ENCODE measurements at places on chromosomes 4 and X.

DNA sequence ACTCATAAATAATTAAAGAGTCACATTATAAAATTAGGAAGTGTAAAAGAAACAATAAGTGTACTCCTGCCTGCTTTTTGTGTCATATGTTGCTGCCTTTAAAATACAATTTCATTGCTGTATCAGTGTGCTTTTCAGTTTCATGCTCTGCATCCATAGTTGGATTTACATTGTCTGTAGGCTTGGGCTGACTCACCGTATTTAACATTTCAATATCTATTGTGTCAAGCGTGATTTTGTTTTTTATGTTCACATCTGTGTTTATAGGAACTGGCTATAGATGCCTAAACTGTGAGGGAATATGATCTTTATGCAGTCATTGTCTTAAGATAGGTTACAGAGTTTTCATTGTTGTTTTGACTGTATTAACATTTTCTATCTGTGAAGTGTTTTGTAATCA, 18.1 kb downstream of the CCSER1 start:
- DNase-seq = no peak

DNA sequence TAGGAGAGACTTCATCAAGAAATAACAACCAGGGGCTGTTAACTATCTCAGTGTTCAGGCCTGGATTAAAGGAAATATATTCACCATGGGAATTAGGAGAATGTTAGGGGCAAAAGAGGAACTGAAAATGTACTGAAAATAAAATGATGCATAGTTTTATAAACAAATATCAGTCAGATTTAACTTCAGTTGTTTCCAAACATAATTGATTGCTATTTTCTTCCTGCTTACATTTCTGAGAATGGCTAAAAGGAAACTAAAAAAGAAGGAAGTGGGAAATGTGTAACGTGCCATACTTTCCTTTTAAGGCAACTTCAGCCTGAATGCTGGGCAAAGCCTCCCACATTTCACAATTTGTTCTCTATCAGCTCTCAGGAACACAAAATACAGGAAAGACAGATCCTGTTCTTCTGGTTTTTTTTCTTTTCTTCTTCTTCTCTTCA, 178.1 kb downstream of the MAML3 start:
- DNase-seq = no peak

GRCh38 chr4:174553031-174553430, 30.7 kb upstream of the HPGD start:
- no peak for DNase-seq

GRCh38 chr4:20086067-20086798, 165.5 kb upstream of the SLIT2 start:
- no peak for DNase-seq

DNA sequence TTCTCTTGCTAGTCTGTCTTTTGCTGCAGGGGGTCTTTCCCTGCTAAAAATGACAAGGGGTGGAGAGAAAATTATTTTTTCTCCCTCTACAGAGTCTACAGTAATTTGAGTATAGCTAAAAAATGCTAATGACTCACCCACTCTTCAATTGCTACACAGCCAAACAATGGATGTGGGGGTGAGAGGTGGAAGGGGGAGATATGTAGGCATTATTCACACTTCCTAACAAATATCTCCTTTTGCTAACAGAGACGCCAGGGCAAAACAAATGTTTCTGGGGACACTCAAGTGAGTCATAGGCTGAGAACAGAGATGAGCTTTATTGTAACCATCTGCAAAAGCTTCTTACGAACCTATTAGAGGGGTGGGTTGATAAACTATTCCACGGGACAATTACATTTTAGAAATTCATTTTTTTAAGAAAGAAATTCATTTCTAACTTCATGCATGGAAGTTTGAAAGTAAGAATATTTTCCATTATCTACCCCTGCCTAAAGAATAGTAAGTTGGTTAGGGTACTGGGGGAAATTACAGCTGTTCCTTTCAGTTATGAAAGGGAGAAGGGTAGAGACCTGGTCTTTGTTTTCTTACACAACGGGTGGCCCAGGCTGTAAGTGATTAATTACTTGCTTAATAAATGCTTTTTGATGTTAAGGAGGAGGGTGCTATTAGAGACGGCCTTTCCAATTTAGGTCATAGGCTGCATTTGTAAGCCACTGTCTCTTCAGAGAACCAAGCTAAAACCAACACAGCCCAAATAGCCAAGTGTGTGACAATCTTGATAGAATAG, 12.8 kb downstream of the SCD5 start:
- no peak for DNase-seq

DNA sequence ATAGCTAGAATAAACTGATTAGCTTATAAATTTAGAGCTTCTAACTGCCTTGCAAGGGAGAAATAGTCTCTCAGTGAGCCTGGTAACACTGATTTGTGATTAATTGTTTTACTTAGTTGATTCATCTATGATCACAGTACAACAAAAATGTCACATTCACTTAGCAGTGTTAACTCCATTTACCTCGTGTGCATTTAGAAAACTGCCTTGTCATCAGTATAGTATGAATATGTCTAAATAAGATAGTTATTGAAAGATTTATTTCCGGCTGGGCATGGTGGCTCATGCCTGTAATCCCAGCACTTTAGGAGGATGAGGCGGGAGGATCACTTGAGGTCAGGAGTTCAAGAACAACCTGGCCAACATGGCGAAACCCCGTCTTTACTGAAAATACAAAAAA, 39.3 kb downstream of the FAM199X start:
- no peak for DNase-seq

DNA sequence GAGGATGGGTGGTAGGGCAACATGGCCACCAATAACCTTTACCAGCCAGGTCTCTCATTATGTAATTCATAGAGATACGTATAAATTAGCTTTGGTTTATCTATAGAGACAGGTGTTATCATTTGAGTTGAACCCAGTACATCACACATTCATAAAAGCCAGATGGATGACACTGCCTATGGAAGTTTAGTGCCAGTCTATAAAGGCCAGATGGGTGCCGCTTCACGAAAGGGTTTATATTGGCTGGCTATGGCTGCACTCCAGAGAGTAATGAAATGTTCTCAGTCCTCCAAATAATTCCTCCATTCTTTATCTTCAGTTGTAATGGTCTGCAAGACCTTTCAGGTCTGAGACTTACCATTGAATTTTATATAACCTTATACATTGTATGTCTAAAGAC, 331.9 kb upstream of the NR3C2 start:
- DNase-seq = no peak

GRCh38 chrX:41086627-41086932, 1.3 kb downstream of the USP9X start:
- no peak for DNase-seq

DNA sequence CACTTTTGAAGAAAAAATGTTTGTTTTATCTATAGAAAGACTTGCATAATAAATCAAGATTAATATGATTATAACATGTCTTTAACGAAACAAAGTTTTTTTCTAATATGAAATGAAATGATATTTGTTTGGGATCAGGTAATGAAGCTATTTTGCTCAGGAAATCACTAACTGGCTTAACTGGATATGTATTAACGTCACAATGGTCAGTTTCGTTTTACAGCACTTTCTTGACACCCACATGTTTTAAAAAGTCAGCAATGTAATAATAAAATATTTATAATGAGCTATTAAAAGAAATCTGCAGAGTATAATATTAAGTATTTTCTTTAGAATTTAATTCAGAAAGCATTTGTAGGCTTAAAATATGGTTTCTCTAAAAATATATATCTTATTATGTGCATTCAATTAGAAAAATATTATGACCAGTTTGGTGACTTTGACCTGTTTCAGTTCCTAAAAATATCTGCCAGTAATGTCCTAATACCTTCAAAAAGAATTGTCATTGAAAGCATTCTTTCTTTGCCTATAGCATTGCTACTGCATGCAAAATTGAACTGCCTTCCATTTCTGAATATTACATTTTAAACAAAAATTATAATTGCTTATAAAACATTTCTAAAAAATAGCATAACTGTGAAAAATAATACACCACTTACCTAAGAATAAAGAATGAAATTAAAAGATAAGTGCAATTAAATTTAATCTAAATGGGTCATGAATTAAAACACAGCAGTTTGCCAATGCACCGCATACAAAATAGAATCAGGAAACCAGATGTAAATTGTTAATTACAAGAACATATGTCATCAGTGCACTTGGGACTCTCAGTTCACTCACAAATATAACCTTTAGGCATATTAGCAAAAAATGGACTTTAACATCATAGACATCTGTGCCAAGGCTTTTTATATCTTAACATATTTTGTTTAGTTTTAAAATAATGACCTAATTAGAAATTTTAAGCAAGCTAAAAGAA, 31.6 kb downstream of the TIGD2 start:
- no peak for DNase-seq

DNA sequence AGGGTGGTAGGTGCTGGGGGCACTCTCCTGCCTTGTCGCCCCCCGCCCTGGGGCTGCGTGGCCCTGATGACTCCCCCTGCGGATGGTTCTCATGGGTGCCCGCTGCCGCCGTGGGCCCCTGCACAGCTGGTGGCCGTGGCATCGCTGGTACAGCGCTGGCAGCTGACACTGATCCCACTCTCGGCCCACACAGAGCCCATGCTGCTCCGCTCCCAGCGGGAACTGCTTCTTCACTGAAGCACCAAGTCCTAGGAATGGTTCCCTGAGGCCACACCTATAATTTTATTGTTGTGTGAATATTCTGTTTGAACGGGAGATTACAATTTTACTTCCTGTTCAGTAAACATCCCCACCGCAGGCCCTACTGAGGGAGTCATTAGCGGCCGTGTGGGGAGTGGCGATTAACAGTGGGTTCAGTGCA, 138.6 kb upstream of the NKX1-1 start:
- no peak for DNase-seq

DNA sequence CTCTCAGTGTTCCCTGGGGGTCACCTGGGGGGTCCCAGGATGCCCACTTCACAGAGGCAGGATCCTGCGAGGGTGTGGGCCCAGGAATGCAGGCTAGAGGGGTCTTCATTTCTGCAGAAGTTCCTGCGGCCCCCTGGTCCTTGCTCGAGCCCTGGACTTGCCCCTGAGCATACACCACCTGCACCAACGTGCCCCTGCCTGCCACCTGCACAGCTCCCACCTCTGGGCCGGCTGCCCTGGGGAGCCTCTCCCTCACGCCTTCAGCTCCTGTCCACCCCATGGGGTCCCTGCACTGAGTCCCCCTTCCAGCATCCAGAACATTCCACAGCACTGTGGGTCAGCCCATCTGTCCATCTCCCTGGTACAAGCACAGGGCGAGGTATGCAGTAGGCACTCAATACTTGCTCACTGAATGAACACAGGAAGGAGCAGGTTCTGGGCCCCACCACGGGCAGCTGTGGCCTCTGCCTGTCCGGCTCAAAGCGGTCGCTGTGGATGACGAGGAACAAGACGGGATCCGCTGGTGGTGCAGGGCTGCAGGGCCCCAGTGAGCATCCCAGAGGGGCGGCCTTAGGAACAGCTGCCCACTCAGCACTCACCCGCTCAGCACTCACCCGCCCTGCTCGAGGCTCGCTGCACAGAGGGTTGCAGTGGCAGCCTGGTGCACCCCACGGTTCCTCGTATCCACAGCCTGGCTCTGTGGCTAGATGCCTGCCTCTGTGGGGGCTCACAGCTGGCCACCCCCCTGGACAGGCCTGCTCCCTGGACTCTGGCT, 70.5 kb upstream of the MXD4 start:
- no peak for DNase-seq

Measured in activated CD8-positive, alpha-beta memory T cell treated with anti-CD3 and anti-CD28 coated beads, Interleukin-2, amount 50 U/mL, for 48 hours (primary cell).